ENCODE measurements at places on chromosomes 5 and 9.

DNA sequence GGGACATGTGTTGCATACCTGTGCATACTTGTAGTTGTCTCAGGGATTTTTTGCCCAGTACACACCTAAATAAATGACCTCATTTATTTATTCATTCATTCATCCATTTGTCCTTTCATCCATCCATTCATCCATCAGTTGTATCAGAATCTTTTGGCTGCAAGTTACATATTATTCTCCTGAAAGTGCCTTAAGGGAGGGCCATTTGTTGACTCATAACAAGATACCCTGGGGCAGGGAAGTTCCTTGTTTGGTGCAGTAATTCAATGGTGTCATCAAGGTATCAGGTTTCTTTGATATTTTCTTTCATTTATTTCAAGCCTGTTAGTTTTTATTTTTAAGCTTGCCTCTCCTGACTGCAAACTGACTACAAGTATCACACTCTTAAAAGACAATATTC lies 597.9 kb upstream of the TLE4 start:
- DNase-seq, result no peak

- DNase-seq, result no peak
Measured at GRCh38 chr5:160616712-160617497, 195.2 kb downstream of the PTTG1 start.

DNA sequence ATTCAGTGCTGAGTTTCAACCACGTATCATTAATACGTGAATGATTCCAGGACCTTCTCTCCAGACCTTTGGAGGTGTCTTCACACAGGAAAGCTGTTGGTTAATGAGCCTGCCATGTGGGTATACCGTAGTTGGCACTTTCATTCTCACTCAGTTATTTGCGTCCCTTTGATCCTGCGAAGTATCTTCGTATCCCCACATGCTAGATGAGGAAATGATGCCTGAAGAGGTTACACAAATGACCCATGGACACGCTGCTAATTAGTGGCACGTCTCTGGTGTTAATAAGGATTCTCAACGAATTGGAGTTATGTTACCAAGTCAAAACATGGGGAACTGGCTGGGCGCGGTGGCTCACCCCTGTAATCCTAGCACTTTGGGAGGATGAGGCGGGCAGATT lies 65.7 kb upstream of the GNE start:
- no peak for DNase-seq

DNA sequence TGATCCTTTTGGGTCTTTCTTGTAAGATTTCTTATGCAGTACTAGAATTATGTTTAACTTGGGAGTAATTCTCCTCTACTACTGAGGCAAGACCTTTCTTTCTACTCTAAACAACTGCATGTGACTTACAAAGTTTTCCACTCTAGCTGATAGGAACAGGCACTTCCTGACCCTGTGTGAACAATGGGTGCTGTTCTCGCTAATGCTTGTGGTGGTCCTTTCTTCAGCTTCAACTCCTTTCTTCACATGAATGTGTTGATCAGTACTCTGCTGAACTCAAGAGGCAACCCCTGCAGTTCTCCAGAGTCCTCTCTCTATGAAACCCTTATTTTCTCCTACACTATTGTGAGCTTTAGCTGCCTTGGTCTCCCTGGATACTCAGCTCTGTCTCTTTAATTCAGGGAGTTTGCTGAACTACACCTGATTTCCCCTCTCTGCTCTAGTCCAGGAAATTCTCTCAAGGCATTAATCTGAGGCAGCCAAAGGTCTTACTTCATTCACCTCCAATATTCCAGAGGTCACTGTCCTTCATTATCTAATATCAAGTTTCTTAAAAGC lies 484.6 kb upstream of the PIK3R1 start:
- DNase-seq, result no peak

DNA sequence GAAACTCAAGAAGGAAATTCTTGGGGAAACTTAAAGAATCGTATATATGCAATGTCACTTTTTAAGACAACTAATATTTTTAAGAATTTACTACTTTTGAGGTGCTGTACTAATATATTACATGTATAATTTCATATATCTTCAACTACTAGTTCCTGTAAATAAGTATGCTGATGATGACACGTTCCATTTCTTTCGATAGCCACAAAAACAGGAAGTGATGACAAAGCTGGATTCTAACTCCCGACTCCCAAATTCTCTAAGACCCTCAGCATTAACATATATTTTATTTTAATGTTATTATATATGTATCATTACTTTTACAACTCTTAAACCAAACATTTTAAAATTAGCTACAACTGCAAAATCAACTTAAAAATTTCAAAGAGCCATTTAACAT lies 74.8 kb downstream of the STK32A start:
- no peak for DNase-seq

DNA sequence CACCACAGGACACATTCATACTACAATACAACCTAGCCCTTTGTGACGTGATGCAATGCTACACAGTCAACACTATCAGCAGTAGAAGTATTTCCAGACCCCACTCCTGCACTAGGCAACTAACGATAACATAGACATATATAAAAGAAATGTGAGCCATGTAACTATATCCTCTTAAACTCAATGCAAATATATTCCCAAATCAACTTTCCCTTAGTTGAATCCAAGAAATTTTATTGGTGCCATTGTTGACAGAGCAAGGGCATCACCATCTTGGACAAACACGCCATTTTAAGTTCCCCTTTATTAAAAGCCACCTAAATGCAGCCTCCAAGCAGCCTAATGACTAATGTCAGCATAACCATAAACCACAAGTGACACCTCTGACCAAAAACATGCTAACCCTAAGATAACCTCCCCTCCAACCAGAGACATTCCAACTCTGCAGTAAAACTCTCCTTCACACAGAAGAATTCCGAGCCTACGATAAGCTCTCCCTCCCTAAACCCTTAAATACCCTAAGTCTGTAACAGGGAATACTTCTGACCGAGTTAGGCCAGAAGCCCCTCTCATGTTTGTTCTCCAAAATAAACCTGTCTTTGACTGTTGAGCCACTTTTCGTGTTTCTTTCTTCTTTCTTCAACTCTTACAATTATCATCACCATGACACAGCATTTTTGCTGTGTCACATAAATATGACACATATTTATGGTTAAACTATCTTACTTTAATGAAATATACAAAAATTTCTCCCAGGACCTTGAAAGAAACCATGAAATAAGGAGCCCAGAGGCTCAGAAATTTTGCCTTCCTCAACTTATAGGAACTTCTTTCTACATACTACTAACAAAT lies 1497.8 kb downstream of the EFNA5 start:
- no peak for DNase-seq

DNA sequence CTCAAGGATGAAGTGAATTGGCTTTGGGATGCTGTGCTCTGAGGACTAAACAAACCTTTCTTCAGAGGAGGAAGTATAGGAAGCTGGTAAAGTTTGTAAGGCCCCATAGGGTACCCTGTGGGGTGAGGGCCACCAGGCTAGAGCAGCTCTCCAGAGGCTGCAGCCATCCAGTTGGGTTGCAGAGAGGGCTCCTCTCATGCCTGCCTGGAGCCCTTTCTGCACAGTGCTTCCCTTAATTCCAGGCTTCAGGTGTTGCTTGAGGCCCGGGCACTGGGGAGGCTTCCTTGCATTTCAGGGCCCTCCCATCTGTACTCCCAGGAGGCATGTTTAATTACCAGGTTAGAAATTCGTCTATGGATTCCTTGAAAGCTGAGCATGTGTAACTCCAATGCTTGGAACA lies 95.3 kb upstream of the FSTL4 start:
- no peak for DNase-seq

DNA sequence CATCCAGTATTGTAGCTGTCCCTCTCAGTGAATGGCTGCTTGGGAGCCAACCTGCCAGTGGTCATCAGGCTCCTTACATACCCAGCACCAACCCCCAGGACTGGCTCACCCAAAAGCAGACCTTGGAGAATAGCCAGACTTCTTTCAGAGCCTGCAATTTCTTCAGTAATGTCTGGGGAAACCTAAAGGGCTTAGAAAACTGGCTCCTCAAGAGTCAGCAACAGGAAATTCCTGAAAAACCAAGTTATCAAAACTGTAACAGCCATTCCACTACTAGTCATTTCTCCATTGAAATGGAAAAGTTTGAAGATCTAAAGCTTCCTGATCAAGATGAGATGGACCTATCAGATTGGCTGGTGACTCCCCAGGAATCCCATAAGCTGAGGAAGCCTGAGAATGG lies 12.3 kb upstream of the STING1 start:
- DNase-seq, result no peak

GRCh38 chr5:177154003-177154643 lies 20.6 kb downstream of the NSD1 start:
- no peak for DNase-seq
